ENCODE measurements at places on chromosomes 6 and 20. TPM values are rescaled to one million over a fixed set of nuclear protein-coding genes. Genes with fewer than 3 reads are reported as not detected.

Gene TSPYL1
- 71.9 TPM for polyA plus RNA-seq

Gene FKBP5
- polyA plus RNA-seq: 6.9 TPM

Gene ADAT2
- 4.3 TPM for polyA plus RNA-seq

Gene FLRT3
- 2.2 TPM for polyA plus RNA-seq

Gene CRISP2
- not detected for polyA plus RNA-seq

Gene HLA-F
- polyA plus RNA-seq: 0.12 TPM

Gene PLA2G7
- not detected for polyA plus RNA-seq

Gene MYH7B
- polyA plus RNA-seq: 0.02 TPM

Gene NRN1
- not detected for polyA plus RNA-seq

Gene FRS3
- polyA plus RNA-seq: 2.2 TPM

Gene ENPP5
- polyA plus RNA-seq: not detected

Gene PREX1
- 0.69 TPM for polyA plus RNA-seq

Gene HSPA1L
- 1.2 TPM for polyA plus RNA-seq

Gene NHLRC1
- polyA plus RNA-seq: 1.4 TPM

Gene KIAA1755
- 3.5 TPM for polyA plus RNA-seq

Gene HLA-DQA1
- polyA plus RNA-seq: not detected

Gene LHFPL5
- polyA plus RNA-seq: not detected

Gene BFSP1
- polyA plus RNA-seq: 2.3 TPM

Gene CLPSL2
- not detected for polyA plus RNA-seq

Gene OXT
- polyA plus RNA-seq: not detected

Gene OPN5
- polyA plus RNA-seq: not detected

Gene SAPCD1
- polyA plus RNA-seq: 0.88 TPM

Gene NTSR1
- 0.09 TPM for polyA plus RNA-seq

Gene BMP6
- polyA plus RNA-seq: 0.69 TPM

Measured in AG04450 (cell line).